Kidney epithelial cell (primary cell): ENCODE measurements at places on chromosomes 2 and 18. TPM values are rescaled to one million over a fixed set of nuclear protein-coding genes. Genes with fewer than 3 reads are reported as not detected.

The PRADC1 gene
- total RNA-seq = 6.6 and 7.8 TPM in 2 replicates

DNA sequence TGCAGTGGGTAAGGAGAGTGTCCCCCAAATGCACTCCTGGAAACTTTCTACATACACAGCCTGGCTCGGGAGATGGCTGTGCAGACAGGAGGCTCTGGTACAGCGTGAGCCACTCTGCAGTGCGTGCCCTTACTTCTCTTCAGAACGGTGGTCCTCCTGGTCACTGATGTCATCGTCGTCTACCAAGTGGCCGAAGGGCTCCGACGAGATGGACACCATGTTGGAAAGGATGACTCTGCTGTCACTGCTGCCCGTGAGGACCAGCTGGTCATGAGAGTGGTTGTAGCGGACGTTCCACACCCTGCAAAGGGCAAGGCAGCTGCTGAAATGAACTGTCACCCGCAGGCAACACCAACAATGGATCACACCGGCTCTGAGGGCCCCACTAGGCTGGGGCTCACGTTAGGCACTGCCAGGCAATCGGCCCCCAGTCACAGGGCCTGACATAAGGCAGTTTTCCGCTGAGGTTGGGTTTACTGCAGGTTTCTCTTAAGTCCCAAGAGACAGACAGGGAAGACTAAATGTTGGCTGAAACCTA is 185.3 kb downstream of the EIPR1 start:
- no peak for DNase-seq

- no peak for DNase-seq
These were observed 90.9 kb downstream of the GPD2 start for GRCh38 chr2:156526950-156527636.

DNA sequence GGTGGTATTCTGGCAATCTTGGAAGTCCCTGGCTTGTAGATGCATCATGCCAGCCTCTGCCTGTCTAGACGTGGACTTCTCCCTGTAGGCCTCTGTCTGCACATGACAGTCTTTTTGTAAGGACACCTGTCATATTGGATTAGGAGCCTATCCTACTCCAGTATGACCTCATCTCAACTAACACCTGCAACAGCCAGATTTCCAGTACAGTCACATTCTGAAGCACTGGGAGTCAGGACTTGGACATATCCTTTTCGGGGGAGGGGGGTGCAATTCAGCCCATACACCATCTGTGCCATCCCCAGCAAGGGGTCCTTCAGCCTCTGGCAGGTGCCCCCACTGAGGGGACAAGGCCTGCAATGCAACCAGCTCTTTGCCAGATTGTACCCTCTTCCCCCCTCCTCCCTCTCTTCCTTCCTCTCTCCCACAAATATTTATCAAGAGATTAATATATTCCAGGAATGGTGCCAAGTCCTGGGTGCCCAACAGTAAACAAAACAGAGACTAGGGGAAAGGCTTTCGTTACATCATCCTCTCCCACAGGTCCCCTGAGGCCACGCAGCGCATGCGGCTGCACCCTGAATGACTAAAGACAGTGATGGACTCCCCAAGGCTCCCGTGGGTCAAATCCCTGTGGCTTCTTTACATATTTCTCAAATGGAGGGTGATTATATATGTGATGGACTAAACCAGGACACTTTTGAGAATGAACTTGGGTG is 20.5 kb upstream of the MYCN start:
- DNase-seq = no peak

DNA sequence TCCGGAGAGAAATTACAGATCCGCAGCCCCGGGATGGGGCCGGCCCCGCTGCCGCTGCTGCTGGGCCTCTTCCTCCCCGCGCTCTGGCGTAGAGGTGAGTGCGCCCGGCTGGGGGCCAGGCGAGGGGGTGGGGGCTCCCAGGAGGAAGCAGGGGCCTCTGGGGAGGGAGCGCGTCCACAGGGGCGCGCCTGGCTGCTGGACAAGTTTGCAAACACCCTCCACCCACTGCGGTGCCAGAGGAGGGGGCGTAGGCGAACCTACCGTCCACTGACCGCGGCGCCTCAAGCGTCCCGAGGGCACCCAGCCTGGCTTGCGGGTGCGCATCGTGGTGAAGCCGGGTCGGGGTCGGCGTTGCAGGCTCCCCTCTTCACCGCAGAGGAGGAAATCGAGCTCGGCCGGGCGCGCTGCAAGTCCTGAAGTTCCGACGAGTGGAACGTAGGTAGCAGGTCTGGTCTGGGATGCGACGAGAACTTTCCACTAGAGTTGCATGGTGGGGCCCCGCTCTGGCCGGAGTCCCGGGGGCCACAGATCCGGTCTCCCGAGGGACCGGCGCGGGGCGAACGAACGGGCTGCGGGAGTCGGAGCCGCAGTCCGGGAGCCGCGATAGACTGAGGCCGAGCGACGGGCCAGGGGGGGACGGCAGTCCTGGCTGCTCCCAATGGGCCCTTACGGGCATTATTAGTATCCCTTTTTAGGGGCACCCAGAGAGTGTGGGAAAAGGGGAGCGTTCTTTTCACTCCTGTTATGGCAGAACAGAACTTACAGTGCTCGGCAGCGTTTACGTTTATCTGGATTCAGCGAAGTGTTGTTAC is 502 bp downstream of the MERTK start:
- DNase-seq = no peak

The POTEI gene
- total RNA-seq = not detected in 2 replicates

The BOK gene
- total RNA-seq = 86.8 and 93.7 TPM in 2 replicates

DNA sequence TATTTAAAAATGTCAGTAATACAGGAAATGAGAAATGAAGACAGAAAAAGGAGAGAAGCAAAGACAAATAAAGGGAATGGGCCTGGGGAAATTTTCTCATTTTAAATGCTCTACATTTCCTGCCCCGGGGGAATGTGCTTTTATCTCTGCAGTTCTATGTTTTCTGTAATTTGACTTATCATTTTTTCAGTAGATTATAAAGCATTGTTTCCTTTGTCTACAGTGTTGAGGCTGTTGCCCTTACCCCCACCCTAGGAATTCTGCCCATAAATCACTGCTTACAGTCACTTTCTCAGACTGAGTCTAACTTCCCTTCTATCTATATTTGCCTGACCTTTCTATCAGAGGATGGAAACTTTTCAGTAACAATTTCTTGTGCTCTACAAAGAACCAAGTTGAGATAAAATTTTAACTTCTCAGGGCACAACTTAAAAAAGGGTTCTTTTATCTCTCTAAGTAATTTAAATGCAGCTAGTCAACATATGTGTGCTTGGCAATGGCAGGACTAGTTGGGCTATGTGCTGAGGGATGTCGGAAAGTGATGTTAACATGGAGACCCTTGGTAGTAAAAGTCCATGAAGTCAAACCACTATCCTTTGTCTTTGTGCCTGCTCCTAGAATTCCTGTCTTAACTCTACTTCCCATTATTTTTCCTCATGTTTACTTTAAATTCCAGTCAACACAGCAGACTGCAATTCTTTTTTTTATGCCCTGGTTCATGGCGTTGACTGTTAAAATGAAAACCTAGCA is 146.5 kb upstream of the MMADHC start:
- DNase-seq = peak; percentile 19
